ENCODE measurements at places on chromosomes 7 and 10.

DNA sequence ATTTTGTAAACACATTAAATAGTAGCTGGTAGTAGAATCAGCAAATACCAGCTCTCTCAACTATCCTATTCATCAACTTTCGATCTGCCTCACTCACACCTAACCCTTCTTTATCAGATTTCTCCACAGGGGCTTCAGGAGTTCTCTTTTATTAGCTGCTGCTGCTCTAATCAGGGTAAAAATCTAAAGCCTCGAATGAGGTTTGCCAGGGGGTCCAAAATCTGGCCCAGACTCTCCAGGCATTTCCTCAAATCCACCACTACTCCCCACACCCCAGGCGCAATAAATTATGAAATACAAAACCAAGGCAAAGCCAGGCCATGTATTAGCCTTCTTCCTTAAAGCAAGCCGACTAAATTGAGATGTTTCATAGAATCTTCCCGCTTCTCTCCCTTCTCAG, 2.3 kb downstream of the RNF216 start:
- DNase-seq, result no peak

GRCh38 chr10:127291329-127291728, 94.9 kb upstream of the INSYN2A start:
- DNase-seq, result no peak

DNA sequence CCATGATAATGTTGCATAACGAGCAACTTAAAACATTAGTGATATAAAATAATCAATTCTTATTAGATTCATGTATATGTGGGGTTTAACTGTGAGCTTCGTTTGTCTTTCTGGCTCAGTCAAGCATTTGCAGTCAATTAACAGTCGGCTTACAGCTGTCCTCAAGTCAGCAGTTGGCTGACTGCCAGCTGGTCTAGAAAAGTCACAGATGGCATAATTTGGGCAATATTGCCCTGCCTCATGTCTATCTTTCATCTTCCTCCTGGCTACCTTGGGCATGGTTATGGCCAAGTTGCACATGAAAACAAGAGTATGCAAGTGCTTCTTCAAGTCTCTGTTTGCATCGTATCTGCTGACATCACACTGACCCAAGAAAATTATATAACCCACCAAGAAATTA, 186.1 kb upstream of the ZWINT start:
- no peak for DNase-seq

DNA sequence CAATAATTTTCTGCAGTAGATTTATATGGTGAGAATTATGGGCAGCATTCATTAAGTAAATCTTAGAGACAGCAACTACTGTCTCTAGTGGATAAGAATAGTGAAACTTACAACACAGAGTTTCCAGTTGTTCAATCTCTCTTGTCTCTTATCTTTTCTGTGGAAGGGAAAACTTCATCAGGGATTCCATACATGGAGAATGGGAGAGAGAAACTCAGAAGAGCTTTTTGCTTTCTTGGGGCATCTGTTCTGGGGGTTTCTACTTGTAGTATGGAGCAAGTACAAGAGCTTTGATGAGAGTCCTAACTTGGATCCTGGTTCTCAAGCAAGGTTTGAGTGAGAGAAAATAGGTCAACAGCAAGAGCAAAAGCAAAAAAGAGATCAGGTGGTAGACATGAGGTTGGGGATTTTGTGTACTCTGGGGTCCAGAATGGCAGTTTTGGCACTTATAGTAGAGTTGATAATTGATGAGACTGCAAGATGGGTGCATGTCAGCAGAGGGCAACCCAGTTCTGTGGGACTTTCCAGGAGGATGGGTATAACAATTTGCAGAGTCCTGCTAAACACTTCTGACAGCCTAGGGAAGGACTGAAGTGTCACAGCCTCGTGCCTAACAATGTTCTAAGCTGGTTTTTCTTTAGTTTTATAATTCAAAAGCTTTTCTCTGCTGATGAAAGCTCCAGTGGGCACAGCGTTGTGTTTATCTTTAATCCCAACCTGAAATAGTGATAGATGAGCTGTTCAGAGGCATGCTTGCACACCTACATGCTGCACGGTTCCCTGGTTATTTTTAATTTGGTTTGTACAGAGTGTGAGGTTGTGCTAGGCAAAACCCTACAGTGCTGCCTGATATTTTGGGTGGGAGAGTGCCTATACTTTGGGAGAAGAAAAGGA, 32.0 kb upstream of the STRIP2 start:
- DNase-seq, result peak; percentile 73

GRCh38 chr7:24707988-24708615, 49.2 kb downstream of the GSDME start:
- no peak for DNase-seq

DNA sequence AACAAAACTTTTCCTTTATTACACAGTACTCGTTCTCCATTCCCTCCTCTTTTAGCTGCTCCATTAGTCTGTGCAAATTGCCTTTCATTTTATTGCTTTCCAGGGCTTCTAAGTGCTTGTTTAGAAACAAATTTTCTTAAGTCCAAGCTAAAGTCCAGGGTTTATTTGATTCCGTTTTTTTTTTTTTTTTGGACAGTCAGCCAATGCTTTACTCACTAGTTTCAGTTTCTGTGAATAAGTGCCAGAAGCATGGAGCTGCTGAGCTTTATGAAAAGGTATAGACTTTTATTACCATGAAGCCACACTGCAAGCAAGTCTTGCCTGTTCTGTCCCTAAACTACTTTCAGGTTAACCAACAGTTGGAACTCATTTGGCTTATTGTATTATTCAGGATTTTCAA, 455.0 kb downstream of the GFRA1 start:
- DNase-seq, result peak; percentile 3

DNA sequence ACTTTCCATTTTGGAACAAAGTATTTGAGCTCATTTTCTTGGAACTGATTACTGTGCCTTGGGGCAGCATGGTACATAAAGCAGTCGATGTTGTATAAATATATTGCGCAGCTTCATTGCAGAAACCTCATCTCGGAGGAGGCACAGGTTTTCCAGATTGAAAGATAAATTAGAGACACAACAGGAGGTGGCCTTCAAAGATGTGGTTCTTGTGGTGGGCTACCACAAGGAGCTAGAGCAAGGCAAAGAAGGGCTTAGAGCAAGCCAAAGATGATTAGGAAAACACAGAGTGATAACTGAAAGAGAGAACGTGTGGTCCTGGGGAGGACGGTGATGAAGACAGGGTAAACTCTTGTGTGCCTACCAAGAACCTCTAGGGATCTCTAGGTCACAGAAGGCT, 169.1 kb upstream of the TNS3 start:
- DNase-seq, result no peak

GRCh38 chr10:30404540-30404939, 29.4 kb upstream of the MAP3K8 start:
- no peak for DNase-seq

- DNase-seq, result no peak
Observed at GRCh38 chr7:44466300-44467216, 23.9 kb downstream of the NUDCD3 start.

- DNase-seq, result no peak
Observed at GRCh38 chr10:11080564-11080984, 62.9 kb downstream of the CELF2 start.

DNA sequence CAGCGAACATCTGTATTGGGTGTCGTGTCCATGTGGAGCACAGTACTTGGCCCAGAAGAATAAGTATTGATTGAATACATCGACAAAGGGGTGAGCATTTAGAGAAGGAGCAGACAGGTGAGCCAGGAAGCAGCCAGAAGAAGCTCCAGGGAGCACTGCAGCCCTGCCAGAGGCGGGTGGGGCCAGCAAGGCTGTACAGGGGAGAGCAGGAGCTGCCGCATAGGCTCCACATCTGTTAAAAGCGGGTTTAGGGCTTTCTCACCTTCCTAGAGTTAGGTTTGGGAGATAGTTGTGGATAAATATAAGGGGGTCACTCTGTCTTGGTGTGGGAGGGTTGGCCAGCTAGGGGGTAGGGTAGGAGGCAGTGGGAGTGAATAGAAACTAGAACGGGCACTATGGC, 1.3 kb upstream of the CPA1 start:
- DNase-seq, result no peak

Measured in SK-MEL-5 (cell line).